ENCODE measurements at places on chromosomes 6 and 20. TPM values are rescaled to one million over a fixed set of nuclear protein-coding genes. Genes with fewer than 3 reads are reported as not detected.

TCP11 gene
- 0.06 TPM for total RNA-seq

DNA sequence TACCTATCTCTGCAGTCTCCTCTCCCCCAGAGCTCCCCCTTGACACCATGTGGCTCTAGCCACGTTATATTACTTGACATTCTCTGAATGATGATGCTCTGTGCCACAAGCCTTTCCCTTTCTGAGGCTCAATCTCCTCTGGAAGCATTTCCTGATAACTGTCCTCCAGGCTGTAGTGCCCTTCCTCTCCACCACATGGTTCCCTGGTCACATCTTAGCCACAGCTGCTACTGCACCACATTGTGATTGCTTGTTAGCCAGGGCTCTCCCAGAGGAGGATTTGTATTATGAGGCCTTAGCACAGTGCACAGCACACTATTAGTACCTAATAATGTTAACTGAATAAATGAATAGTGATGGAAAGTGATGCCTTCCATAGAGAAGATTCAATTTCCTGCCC lies 63.9 kb upstream of the RCAN2 start:
- DNase-seq: no peak

DNA sequence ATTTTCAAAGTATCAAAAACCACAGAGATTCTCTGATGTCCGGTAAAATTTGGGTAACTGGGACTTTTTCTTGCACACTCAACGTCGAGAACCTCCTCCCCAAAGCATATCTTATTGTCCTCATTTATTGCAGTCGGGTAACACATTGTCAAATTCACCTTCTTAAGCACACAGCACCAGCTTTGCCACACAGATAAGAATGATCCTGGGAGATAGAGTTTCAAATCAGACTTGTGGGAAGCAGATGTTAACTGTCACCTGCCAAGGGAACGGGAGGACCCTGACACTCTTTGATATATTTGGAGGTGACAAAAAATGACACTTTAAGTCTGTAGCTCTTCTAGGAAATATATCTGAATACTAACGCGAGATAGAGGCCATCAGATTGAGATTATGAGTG lies 282.1 kb upstream of the BMP2 start:
- no peak for DNase-seq

GRCh38 chr20:40810332-40811000 lies 121.4 kb upstream of the MAFB start:
- DNase-seq: no peak

TBXT gene
- not detected for total RNA-seq

DAAM2 gene
- 5.2 TPM for total RNA-seq

ACOT8 gene
- total RNA-seq: 46.8 TPM

DNA sequence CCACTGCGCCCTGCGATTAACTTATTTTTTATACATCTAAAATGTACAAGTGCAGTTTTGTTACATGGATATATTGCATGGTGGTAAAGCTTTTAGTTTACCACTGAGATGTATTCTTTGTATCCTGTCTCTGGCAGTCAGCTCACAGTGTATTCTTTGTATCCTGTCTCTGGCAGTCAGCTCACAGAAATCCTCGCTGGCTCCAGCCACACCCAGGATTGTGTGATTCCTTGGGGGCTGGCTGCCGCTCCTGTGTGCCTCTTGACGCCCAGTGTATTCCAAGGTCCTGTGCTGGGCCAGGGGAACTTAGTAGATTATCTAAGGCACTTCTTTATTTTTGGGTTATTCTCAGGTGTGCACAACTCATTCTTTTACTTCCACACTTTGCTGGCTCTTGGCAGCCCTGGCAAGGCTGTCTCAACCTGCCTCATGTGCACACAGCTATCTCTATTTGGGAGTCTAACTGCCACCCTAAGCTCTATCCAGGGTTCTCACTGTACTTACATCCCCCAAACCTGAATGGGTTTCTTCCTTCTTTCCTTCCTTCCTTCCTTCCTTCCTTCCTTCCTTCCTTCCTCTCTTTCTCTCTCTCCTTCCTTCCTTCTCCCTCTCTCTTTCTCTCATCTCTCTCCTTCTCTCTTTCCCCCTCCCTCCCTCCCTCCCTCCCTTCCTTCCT lies 12.4 kb upstream of the RNF24 start:
- DNase-seq: no peak
